ENCODE measurements at places on chromosomes 7 and 10.
A peak's percentile ranks its signal among the peaks of the same experiment; 100 is the strongest.

DNA sequence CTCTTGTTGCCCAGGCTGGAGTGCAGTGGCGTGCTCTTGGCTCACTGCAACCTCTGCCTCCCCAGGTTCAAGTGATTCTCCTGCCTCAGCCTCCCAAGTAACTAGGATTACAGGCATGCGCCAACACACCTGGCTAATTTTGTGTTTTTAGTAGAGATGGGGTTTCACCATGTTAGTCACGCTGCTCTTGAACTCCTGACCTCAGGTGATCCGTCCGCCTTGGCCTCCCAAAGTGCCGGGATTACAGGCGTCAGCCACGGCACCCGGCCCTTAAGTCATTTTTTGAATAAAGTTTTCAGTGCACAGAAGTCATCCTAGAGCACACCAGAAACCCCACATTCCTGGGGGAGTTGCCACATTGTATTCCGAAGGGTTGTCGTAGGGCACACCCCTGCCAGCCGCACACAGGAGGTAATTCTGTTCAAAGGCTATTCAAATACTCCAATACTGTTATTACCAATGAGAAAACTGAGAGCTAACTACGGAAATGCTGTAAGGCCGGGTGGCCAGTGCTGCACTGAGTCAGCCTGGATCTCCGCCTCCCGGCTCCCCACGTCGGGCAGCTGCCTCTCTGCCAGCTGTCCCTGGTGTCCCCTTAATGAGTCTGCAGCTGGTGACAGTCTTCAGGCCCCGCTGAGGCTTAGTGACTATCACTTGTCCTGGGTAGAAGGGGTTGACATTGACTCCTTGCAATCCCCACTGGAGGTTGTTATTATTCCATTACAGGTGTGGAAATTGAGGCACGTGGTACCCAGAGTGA lies 8.6 kb upstream of the RFC2 start:
- DNase-seq = no peak

GRCh38 chr10:128781637-128782036 lies 655.4 kb upstream of the MKI67 start:
- no peak for DNase-seq

- DNase-seq = no peak
These were observed 797.2 kb downstream of the TNS3 start for GRCh38 chr7:46784732-46785131.

DNA sequence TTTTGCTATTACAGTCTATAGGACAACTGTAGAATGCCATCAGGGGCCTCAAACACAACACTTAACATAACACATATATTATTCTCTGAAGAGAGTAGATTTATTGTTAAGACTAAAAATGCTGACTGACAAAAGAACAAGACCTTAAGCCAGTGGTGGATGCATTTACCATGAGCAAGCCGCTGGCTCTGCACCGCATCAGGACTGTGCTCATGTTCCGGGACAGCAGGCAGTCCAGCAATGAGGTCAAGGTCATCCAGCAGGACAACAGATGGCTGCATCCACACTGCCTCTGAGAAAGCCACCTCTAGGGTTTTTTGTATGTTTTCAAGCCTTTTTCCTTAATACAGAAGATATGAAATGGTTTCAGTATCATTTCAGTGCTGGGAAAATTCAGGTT lies 23.8 kb downstream of the PEX1 start:
- no peak for DNase-seq

- DNase-seq = no peak
These were observed 14.1 kb downstream of the BRI3 start for GRCh38 chr7:98295467-98296192.

GRCh38 chr10:98331885-98332284 lies 63.9 kb upstream of the LOXL4 start:
- no peak for DNase-seq

- DNase-seq = no peak
These were observed 73.0 kb downstream of the MICU1 start for GRCh38 chr10:72552857-72553256.

- peak; percentile 1 for DNase-seq
These were observed 41.4 kb upstream of the ZMIZ1 start for GRCh38 chr10:79027147-79028055.

- DNase-seq = no peak
These were observed 122.8 kb upstream of the PDLIM1 start for GRCh38 chr10:95413588-95413987.

DNA sequence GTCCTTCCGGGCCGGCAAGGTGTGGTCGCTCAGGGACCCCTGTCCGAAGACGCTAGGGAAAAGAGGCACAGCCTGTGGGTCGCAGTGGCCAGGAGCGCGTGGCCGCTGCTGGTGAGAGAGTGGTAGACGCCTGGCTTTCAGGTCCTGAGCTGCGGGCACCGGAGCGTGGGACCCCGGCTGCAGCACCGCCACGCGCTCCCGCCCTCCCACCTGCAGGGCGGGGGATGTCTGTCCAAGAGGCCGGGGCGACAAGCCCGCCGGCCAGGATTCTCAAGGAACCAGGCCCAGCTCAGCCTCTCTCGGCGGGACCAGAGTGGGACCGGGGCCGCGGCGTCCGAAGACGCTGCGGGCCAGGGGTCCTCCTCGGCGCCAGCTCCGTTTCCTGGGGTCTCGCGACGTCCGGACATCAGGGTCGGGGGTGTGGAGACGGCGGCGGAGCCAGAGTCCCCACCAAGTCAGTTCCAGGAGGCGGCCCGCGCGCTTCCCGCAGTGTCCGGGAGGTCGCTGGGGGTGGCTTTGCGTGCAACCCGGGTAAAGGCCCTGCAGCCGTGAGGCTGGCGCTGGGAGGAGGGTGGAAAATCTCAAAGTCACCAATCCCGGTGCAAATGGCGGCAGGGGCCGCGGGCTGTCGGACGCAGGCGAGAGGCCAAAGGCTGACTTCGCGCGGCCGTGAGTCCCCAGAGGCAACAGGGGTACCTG lies 5.5 kb downstream of the ZNF503 start:
- DNase-seq = no peak

GRCh38 chr7:129790136-129790535 lies 162.6 kb downstream of the UBE2H start:
- DNase-seq = no peak

DNA sequence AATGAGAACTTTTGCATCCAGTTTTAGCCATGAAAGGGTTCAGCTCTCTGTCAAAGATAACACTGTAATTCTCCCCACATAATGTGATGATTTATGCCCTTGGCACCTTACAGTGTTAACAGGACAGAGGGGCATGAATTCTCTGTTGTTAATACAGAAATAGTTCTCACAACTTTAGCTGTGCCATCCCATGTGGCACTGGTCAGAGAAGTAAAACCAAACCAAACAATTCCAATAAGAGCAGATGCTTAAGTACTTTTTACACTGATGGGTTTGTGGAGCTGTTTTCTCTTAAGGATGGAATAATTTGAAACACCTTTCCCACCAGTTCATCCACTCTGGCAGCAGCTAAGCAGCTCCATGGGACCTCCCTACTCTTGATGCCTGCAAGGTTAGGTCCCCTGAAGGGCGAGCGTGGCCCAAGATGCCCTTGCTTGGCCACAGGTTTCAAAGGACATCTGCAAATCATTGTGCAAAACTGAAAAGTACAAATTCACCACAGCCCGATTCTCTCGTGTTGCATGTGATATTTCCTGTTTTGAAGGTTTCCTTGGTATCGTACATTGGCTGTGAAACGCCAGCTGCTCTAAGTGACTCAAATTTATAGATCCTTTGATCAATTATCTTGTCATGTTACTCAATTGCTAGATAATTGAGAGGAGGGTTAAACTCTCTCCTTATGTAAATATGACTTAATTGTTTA lies 82.5 kb upstream of the CREB5 start:
- no peak for DNase-seq

- DNase-seq = no peak
These were observed 115.8 kb downstream of the SORBS1 start for GRCh38 chr10:95445223-95445836.

DNA sequence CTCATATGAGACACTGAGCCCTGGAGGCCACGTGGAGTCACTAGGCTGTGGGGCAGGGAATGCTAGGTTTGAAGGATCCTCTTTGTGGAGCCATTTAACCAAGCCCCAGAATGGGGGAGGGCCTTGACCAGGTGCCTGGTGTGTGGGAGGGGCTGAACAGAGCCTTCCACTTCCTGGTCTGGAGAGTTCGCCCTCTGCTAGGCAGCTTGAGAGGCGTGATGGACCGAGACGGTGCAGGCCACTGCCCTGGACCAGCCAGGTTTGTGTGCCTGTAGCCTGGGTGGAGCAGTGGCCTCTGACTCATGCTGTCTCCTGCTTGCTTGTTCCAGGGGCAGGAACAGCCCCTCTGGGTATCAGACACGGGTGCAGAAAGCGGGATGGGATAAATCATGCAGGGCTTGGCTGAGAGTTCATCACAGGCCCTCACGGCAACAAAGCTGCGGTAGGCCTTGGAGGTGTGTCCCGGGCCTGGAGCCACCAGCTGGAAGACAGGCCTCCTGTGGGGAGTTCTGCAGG lies 27.4 kb downstream of the ADAMTS14 start:
- no peak for DNase-seq

- DNase-seq = no peak
These were observed 206.5 kb downstream of the SORCS1 start for GRCh38 chr10:106957823-106958588.

GRCh38 chr7:18770822-18771221 lies 275.3 kb downstream of the HDAC9 start:
- DNase-seq = no peak

DNA sequence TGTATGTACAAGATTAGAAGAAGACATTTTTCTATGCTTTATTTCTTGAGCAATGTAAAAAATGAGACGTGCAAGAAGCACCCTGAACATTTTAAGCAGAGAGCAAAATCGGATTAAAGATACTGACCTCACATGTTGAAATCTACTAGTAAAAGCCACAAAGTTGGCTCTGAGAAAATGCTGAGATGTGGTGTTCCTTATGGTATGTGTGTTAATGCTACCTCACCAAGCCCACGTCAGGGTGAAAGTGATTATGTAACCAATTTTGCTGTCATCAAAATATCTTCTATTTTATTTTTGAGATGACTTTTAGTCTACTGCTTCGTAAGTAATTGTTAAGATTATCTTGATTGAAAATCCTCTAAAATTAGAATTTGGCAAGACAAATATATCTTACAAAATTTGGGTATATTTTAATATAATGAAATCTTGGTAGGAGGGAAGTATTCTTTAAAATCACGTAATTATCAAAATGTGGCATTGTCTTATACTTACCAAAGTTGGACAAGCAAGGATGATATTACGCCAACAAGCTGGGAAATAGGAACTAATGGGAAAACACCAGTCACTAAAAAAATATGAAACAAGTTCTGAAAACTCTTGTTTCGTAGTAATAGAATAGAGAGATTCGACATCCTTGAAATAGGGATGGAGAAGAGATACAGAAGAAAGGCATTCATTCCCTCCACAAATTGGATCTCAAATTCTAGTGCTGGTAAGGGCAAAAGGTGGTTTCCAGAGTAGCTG lies 5.8 kb downstream of the ADO start:
- no peak for DNase-seq

Data from NCI-H1092 (cell line).